Left ventricle myocardium inferior (tissue), 1 donor: ENCODE measurements at places on chromosomes 5 and 9. TPM values are rescaled to one million over a fixed set of nuclear protein-coding genes. Genes with fewer than 3 reads are reported as not detected.

The PITX1 gene
- not detected for total RNA-seq

The SLC23A1 gene
- total RNA-seq, result not detected

The MGAT1 gene
- 60.4 TPM for total RNA-seq

The NUTM2G gene
- not detected for total RNA-seq

The C5orf52 gene
- not detected for total RNA-seq

The FGF1 gene
- total RNA-seq, result 59.9 TPM

The KIF20A gene
- total RNA-seq, result 0.77 TPM

The ROR2 gene
- total RNA-seq, result 0.74 TPM

The ECM2 gene
- total RNA-seq, result 7.2 TPM

The TRPM3 gene
- total RNA-seq, result 0.22 TPM

The RALGPS1 gene
- total RNA-seq, result 18.9 TPM

The DNAH5 gene
- 0.14 TPM for total RNA-seq

The ANKRD34B gene
- total RNA-seq, result not detected

The TAF11L10 gene
- total RNA-seq, result not detected

The CDH9 gene
- total RNA-seq, result not detected

The SHB gene
- 19.4 TPM for total RNA-seq
